Amniotic stem cell (primary cell): ENCODE measurements at places on chromosomes 16 and 17.

DNA sequence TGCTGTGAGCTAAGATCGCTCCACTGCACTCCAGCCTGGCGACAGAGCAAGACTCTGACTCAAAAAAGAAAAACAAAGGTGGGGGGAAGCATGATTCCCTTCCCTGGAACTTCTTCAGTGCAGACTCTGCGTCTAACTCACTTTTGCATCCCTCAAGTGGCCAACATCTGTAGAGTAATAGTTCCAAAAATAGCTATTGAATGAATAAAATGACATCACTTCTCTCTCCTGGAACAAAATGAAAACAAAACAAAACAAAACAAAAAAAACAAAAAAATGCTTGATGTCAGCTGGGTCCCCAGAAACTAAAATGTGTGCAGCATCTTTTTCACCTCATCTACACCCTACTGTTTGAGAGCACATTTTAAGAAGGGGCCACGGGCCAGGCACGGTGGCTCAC, 197.7 kb upstream of the NOG start:
- DNase-seq, result no peak

GRCh38 chr17:6480303-6480675, 36.0 kb downstream of the PIMREG start:
- no peak for DNase-seq

DNA sequence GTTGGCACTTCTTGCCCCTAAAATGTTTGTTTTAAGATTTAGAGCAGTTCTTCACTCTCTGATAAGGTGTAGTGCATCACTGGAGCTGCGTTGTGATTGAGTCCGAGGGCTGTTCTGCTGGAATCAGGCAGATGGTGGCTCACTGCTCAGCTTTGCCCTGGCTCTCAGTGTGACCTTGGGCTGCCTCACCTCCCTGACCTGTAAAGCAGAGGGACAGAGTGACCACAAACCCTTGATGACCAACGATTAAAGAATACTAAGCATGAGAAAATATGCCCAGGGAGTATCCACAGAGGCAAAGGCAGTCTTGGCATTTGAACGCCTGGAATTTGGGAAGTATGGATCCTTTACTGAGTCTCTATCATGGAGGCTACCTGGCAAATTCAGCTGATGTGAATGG, 18.1 kb downstream of the CMIP start:
- DNase-seq, result no peak

DNA sequence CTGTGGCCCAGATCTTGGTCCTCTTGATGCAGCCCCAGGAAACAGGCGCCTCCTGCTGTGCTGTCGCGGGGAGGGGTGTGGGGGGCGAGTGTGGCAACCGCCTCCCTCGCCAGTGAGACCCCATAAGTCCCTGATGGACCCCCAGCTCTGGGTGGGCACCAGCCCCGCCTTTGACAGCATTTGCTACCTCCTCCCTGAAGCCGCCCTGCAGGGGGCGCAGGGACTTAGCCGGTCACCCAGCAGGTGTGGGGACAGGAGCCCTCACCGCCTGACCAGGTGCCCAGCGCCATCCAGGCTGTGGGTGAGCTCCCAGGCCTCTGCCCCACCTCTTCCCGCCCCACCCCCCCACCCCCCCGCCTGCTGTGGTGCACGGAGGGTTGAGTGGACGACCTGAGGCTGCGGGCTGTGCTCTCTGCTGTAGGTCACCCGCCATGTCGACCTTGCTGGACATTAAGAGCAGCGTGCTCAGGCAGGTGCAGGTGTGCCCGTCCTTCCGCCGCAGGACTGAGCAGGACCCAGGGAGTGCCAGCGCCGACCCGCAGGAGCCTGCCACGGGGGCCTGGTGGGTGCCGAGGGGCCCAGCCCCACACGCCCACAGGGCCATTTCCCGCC, 4.8 kb downstream of the BAIAP3 start:
- no peak for DNase-seq

DNA sequence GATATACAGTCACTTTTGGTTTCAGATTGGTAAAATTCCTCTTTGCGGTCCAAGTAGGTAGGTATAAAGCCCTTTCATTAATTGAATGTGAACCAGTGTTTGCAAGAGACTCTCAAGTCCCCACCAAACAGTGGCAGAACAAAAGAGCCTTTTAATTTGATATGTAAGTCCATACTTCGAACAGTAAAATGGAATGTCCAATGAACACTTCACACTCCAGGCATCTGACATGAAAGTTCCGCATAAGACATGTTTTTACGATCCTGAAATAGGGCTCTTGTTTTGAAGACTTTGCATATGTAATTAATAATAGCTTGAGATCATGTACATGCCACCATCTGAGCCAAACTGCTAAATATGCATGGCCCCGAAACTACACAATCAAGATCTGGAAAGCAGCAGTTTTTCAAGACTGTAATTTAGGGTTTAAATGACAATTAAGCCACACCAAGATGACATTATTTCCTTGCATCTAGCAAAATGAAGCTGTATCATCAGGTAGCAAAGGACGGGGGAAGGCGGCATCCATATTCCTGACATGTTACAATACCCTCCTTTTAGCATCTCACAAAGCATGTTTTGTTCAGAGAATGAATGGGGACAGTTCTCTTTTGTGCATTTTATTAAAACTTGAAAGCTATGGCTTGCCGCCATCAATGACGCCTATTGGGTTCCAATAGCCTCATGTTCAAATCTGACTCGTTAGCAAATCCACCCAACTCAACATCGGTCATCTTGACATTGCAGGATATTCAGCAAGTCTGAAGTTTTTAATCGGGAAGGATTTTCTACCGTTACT, 39.4 kb downstream of the LITAF start:
- no peak for DNase-seq

- no peak for DNase-seq
These were observed 201.9 kb downstream of the SNX29 start for GRCh38 chr16:12178251-12178990.

GRCh38 chr17:77427391-77427991, 286.7 kb downstream of the SEC14L1 start:
- DNase-seq, result peak; percentile 65

- DNase-seq, result no peak
These were observed 80.4 kb upstream of the ERCC4 start for GRCh38 chr16:13839577-13839976.

DNA sequence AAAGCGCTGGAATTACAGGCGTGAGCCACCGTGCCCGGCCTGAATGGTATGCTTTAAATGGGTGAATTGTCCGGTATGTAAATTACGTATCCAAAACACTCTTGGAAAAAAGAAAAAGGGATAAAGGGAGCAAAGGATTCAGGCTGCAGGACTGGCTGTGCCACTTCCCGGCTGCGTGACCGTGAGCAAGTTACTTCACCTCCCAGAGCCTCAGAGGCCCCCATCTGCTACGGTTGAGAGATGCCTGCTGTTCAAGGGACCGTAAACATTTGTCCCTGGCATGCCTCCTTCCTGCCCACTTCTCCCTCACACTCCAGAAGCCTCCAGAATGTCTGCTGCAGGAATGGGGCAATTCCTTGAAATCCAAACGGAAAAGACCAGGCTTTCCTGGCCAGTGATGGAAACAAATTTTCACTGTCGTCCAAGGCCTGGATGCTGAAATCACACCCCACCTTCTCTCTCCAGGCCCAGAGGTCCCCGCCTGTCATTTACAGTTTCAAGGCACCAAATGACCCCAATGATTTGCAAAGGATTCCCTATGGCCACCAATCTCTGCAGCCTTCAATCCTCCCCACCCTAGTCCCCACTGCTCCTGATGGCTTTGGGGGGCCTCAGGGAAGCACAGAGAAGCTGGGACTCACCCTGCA, 22.9 kb upstream of the LITAF start:
- DNase-seq, result no peak

GRCh38 chr16:73735018-73735417, 561.6 kb upstream of the PSMD7 start:
- peak; percentile 72 for DNase-seq

DNA sequence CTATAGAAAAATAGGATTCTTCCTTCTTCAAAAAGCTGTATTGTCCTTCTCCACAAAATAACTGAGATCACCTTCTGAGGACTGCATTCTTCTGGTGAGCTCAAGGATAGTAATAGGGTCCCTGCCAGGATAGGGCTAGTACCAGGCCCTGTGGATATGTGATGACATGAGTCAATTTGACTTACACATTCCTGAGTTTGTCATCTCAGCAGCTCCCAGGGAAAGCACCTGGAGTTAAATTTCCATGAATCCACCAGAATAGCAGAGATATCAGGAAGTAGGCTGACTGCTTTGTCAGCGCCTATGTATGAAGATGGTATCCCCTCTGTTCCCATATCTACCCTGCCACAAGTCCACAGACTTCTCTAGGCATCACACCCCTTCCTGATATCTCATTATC, 225.8 kb downstream of the PMP22 start:
- DNase-seq, result no peak

DNA sequence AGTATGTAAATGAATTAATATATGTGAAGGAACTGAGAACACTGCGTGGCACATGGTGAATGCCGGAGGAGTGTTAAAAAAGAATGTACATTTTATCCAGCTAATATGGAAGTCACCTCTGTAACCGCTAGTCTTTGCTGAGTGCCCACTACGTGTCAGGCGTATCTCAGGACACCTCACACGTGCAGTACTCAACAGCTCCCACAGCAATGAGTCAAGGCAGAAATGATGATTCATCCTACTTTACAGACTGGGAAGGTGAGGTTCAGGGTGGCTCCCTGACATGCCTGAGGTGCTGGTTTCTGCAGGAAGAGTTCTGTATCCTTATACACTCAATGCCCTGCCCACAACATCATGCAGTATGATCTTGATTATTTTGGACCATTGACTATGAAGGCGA, 487.0 kb downstream of the HAPSTR1 start:
- DNase-seq, result no peak

DNA sequence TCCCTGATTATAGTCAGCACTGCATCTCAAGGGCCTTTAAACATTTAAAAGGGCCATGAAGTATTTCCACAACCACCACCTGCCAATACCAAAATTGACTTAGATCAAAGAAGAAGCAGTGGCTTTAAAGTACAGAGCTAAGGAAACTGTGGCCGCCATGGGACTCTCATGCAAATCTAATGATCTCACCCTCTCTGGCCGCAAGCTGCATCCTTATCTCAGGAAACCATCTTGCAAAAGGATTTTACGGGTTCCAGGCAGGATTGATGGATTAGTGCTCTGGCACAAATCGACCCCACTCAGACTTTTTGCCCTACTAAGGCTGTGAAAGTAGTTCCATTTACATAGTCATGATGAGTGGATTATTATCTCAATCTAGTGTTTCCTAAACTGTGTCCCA, 22.6 kb downstream of the CDRT4 start:
- no peak for DNase-seq

- DNase-seq, result no peak
These were observed 82.4 kb downstream of the WNT3 start for GRCh38 chr17:46736100-46736499.

- DNase-seq, result peak; percentile 10
These were observed 104.4 kb downstream of the IRX5 start for GRCh38 chr16:55035029-55035428.

DNA sequence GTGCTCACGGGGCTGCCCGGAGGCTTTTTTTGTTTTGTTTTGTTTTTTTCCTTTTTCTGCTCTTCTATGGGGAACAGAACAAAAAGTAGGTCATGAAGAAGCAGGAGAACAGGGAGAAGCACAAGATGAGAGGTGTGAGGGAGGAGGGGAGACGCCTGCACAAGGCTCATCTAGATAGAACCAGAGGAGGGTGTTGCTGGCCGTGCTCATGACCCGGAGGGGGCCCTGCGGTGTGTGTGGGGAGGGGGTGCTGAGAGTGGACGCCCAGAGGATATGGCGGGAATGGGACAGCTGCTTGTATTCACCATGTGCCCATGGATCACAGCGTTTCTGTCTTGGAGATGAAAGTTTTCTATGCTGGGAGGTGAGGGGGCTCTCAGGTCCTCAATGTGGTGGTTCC, 183.7 kb downstream of the FOXL1 start:
- DNase-seq, result no peak

DNA sequence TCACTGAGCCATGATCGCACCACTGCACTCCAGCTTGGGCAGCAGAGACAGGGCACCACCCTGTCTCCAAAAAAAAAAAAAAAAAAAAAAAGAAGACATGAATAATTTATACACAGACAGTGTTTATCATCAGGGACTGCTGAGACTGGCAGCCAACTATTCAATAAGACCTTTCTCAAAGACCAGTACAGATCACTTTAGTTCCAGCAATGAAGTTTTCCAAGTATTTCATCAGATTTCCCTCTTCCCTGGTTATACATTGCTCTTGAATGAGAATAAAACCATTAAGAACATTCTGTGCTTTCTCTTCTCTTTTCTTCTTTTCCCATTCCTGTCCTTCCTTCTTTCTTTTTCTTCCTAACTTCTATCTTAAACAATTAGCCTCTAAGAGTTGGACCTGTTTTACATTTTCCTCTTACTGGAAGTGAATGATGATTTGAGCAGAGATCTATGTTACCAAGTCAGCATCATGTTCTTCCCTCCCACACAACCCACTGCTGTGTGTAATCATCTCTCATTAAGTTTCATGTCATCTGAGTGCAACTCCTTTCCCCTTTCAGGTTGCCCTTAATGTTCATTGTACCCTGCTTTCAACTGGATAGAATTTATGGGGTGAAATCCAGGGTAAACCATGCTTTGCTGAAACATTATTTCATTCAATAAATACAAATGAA, 35.9 kb upstream of the SMIM36 start:
- no peak for DNase-seq

- no peak for DNase-seq
These were observed 99.4 kb downstream of the PLCG2 start for GRCh38 chr16:81878529-81878928.

- DNase-seq, result no peak
These were observed 1568.1 kb upstream of the GOT2 start for GRCh38 chr16:60302261-60302660.

GRCh38 chr17:83012200-83012785, 67.1 kb upstream of the METRNL start:
- no peak for DNase-seq

GRCh38 chr17:44864831-44865230, 17.1 kb downstream of the HIGD1B start:
- no peak for DNase-seq

GRCh38 chr16:66168777-66169176, 197.7 kb upstream of the CDH5 start:
- no peak for DNase-seq

DNA sequence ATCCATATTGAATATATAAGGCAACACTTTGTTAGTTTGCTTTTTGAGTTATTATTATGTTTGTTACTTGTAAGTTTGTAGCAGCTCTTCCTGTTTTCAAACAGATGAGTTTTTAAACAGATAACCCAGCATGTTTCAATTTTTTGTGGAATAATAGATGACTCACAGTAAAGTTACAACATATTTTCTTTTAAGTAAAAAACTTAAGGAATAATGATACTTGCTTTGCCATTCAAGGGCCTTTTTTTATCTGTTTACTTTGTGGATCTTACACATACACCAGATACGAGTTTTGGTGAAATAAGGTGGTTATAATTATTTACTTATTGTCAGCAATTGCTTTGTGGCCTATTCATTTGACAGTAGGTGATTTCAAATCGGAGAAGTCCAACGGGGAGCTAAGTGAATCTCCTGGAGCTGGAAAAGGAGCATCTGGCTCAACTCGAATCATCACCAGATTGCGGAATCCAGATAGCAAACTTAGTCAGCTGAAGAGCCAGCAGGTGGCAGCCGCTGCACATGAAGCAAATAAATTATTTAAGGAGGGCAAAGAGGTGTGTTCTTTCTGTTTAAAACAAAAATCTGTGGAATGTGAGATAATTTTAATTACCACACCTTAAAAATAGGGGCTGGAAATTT, 66.3 kb downstream of the BPTF start:
- DNase-seq, result peak; percentile 27

GRCh38 chr17:61124562-61124961, 275.1 kb upstream of the TBX2 start:
- no peak for DNase-seq
